ENCODE measurements at places on chromosomes 2 and 18.
A peak's percentile ranks its signal among the peaks of the same experiment; 100 is the strongest.

GRCh38 chr18:38406607-38407006 lies 841.0 kb upstream of the CELF4 start:
- no peak for DNase-seq

GRCh38 chr2:127398239-127398590 lies 10.4 kb upstream of the MAP3K2 start:
- DNase-seq: peak; percentile 97

DNA sequence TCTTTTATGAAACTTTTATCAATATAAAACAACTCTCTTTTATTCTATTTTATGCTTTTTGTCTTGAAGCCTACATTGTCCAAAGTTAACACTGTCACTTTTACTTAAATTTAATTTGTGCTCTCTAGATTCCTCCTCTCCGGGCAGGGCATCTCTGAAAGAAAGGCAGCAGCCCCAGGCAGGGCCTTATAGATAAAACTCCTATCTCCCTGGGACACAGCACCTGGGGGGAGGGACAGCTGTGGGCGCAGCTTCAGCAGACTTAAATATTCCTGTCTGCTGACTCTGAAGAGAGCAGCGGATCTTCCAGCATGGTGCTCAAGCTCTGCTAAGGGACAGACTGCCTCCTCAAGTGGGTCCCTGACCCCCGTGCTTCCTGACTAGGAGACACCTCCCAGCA lies 447.7 kb upstream of the FANCL start:
- no peak for DNase-seq

DNA sequence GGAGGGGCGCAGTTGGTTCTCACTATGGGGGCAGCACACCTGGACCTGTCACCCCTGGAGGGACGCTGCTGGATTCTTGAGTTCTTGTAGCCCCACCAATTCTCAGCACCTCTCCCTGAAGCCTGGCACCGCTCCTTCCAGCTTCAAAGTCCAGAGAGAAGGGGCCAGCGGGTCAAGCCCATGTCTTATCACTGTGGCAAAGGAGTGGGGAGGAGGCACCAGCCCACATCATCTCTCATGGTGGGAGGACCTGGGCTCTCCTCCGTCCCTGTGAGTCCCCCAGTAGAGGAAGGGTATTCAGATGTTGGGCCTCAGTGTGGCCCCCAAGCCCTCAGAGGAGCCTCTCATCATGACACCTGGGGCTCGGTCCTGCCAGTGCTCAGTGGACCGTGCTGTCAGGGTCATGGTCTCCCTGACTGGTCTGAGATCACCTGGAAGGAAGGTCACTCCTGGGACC lies 67.4 kb downstream of the HS1BP3 start:
- no peak for DNase-seq

GRCh38 chr2:19505-19904 lies 26.8 kb downstream of the FAM110C start:
- no peak for DNase-seq

DNA sequence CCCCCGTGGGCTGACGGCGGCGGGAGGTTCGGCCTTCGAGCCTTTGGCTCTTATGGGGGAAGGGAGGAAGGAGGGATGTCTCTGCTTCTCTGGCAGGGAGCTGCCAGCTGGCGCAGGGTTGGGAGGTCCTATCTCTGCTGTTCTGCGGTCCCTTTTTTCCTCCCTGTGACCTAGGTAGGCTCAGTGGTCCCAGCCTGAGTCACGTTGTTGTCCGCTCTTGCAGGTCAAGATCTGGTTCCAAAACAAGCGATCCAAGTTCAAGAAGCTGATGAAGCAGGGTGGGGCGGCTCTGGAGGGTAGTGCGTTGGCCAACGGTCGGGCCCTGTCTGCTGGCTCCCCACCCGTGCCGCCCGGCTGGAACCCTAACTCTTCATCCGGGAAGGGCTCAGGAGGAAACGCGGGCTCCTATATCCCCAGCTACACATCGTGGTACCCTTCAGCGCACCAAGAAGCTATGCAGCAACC lies 2.5 kb downstream of the DLX1 start:
- peak; percentile 14 for DNase-seq

DNA sequence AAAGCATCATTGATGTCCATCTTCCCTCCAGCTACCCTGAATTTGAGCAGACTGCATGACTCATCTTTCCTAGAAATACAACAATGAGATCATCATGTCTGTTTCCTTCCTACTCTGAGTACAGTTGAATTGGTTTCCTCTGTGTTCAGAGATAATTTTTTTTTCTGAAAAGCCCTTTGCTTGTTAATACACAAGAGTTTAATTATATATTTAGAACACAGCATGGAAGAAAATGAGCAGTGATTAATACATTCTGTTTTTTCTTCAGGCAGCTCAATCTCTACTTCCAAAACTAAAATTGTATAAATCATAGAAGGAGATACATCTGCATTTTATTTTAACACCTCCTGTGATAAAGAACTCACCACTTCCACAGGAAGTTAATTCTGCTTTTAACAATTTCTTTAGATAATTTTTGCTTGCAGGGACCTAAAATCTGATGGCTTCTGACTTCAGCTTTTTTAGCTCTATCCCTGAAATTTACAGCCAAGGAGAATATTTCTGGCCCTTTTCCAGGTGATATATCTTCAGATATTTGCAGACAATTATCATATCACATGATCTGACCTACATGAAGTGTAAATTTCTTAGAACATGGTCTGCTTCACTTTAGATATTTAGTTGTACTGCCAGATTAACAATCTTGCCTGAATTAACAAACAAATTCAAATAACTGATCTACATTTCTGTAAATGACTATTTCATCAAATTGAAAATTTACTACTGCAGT lies 249.0 kb downstream of the TRIB2 start:
- DNase-seq: peak; percentile 79

DNA sequence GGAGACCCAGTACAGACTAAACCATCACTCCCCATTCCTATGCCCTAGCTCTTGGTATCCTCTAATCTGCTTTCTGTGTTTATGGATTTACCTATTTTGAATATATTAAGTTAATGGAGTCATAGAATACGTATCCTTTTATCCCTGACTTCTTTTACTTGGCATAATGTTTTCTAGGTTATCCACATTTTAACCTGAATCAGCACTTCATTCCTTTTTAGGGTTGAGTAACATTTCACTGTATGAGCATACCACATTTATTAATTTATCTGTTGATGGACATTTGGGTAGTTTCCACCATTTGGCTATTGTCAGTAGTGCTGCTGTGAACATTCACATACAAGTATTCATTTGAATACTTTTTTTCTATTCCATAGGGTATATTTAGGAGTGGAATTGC lies 157.3 kb upstream of the CTNNA2 start:
- no peak for DNase-seq

- DNase-seq: no peak
Measured at GRCh38 chr18:73059280-73059679, 191.5 kb upstream of the NETO1 start.

GRCh38 chr2:1586923-1587840 lies 157.1 kb downstream of the PXDN start:
- no peak for DNase-seq

DNA sequence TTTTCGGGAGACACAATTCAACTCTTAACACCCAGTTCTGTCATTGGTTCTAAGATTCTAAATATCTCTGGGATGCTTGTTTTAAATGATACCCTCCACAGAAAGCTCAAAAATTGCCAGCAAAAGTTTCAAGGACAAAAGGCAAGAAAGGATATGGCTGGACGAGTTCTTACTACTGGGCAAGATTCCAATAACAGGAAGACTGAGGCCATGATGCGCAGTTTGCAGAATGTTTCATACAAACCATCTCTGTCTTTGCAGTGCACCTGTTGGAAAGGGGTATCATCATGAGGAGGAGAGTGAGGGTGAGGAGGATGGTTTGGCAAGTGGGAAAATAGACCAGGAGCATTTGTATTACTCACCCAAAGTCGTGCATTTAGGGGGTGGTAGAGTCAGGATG lies 172.8 kb downstream of the DCDC2C start:
- no peak for DNase-seq

- peak; percentile 56 for DNase-seq
Measured at GRCh38 chr2:74577448-74577847, 22.9 kb downstream of the DOK1 start.

- DNase-seq: peak; percentile 27
Measured at GRCh38 chr18:59265246-59265973, 7.8 kb downstream of the RAX start.
